ENCODE measurements at places on chromosomes 12 and 14.

DNA sequence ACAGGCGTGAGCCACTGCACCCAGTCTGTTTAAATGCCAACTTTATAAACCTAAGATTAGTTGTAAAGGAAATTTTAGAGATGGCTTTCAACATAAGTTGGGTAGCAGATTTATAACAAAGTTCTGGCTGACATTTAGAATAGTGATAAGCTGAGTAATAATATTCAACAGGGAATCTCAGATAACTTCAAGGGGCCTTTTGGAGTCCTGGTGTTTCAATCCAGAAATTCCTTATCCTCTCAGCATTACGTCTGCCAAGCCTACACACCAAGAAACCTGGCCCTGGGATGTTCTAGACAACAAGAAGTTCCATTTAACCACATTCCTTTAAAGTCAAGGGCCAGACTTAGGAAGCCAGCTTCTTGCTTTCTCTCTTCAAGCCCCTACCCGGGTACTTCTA, 59.5 kb upstream of the DYRK2 start:
- no peak for DNase-seq

GRCh38 chr14:33390335-33390734, 451.7 kb downstream of the NPAS3 start:
- DNase-seq: no peak

DNA sequence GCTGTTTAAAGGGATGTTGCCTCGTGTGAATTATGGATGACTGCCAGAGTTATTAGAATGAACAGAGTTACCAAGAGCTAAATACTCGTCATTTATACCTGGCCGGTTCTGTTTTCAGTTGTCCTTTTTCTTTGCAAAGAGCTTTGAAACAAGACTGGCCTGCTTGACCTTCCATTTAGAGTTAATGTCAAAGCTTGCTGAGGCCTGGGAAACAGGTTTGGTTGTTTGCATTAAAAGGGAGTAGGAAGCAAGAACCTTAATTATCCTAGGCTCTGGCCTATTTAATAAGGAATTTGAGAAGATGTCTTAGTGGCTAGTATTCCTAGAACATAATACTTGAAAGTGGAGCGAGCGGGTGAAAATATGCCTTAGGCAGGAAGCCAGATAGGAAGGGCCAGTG, 233.3 kb downstream of the CACNA1C start:
- no peak for DNase-seq

DNA sequence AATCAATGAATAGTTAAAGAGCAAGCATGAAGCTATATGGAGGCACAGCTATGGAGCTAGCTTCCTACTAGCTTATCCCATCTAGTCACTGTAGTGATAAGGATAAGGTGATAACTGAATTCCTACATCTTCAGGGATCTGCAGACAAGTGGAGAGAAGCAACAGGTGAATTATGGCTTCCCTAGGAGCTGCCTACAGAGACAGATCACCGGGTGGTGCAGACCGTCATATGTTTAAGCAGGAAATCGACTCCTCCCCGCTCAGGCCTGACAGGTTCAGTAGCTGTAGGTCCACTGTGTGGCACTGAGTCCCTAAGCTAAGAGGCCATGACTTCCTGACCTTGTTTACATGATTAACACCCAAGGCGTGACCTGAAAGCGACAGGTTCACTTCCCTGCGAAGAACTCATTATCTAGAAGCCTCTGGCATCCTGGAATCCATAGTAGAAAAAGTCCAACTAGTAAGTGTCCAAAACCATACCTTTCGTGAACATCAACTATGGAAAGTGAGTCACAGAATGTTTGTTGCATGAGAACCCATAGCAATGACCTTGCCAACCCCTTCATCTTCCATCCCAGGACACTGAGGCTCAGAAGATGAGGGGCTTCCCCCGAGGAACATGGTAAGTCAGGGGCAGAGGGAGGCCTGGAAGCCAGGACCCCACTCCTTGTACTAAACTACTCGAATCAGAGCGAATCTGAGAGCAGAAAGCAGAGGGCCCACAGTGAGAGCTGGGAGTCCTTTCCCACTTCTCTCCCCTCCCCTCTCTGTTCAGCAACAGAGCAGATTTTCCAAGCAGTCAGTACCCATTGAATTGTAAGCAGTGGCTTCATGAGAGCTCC, 75.4 kb upstream of the CCND2 start:
- DNase-seq: no peak

DNA sequence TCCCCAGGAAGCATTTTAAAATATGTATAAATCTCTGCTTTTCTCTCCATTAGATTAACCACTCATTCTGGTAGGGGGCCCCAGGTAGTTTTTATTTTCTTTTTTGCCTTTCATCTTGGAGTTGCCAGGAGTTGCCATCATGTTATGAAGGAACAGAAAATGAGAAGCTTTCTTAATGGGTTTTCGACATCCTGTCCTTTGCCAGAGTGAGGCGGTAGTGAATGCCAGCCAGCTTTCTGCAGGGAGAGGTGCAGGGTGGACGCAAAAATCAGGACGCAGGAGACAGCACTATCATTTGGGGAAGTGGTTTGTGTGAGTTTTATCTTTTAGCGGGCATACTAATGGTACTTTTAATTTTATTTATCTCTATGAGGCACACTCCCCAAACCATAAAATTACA, 1.7 kb downstream of the RASSF8 start:
- DNase-seq: no peak

Measured in NCI-H526 treated with DMSO at 0.1 percent for 48 hours (cell line).